ENCODE measurements at places on chromosomes 3 and 15.

- DNase-seq, result no peak
These were observed 400.9 kb downstream of the TBL1XR1 start for GRCh38 chr3:176796371-176796770.

DNA sequence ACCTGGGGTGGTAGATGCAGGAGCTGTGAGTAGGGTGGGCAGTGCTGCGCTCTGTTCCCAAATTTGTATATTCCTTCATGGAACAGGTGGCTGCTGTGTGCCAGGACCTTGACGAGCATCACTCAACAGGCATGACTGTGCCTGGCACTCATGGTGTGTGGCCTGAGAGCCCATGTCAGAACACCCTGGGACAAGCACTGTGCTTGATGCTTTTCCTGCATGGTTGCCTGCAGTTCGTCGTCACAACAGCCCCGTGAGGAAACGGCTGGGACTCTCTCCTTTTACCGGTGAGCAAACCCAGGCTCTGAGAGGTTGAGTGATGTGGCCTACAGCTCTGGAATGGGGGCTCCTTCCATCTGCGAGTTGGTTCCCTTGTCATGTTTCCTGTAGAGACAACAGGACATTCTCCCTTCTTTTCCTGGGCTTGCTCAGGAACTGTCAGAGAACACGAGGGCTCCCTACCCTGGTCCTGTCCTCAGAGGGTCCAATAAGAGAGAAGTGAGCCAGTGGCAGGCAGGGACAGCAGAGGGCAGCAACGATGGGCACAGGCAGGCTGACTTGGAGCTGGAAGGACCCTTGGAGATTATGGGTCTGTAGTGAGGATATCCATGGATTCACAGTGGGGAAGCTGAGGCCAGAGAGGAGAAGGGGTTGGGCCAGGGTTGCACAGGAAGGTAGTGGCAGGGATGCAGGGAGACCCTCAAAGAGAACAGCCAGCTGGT lies 37.4 kb downstream of the PRKCD start:
- DNase-seq, result no peak

DNA sequence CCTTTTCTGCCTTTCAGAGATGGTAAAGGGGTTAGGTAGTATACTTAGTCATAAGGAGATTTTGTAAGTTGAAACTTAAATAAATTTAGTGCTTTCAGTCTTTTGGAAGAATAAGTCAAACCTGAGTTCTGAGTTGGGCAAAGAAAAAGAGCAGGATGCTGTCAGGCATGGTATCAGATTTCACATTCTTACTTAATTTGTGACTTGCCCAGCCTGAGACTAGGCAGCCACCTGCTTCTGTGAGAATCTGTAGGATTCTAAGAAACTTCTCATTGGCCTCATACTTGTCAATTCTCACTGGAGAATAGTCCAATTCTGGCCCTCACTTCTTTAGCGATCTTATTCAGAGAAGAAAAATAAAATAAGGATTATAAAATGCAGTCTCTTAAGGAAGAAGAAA lies 577.5 kb downstream of the DIPK2A start:
- no peak for DNase-seq

GRCh38 chr3:81516042-81516441 lies 245.4 kb downstream of the GBE1 start:
- no peak for DNase-seq

GRCh38 chr15:60660290-60661051 lies 181.5 kb upstream of the ICE2 start:
- no peak for DNase-seq

- DNase-seq, result no peak
These were observed 529.8 kb upstream of the NAALADL2 start for GRCh38 chr3:174329321-174329720.

GRCh38 chr3:11373235-11373634 lies 101.0 kb downstream of the ATG7 start:
- no peak for DNase-seq

- DNase-seq, result no peak
These were observed 36.2 kb downstream of the SLC6A11 start for GRCh38 chr3:10852066-10852808.

DNA sequence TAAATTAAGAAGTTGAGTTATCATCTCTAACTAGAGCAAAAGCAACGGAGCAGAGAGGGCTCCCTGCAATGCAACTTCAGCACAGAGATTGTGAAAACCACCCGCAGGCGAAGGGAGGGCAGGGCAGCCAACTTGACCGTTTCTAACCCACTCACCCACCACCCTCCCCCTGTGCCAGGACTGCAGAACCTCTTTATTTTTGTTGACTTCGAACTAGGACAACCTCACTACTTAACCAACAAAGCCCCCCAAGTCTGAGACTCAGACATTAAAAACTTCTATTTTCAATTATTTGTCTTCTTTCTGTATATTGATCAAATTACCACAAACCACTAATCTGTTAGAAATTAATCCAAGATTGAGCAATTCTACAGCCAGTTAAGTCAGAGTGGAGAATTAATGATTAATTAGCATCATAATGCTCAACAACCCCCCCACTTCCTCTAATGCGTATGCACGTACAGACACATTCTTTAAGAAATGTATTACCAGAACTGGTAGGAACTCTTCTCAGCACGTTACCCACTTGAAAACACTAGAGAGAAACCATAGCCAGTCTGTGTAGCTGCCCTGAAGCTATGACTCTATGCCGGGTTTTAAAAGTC lies 2.0 kb downstream of the MGLL start:
- DNase-seq, result no peak

DNA sequence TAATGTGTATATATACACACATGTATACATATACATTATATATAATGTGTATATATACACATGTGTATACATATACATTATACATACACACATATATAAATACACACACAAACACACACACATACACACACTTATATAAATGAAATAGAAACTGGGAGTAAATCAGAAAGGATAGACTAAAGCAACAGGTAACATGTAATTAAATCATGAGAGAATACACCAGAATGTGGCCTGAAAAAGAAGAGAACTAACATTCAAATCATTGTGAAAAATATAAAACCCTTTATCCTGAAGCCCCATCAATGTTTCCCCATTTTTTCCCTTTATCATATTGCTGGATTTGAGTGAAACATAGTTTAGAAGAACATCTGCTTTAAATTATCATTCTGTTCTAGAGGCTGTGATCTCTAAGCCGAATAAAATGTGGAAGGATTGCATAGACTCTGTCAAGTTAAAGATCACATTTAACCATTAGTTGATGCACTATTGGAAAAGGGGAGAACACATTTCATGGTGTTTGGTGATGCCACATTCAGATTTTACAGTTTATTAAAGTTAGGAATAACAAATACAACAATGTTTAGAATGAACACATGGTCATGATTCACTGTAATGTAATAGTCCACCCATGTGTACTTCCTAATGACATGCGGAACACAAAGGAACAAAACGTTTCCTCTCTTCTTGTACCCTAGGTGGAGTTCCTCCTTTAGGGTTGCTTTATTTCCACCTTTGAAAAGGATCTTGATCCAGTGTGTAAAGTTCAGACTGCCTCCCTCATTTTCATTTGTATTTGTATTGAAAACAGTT lies 12.5 kb upstream of the THRB start:
- DNase-seq, result no peak

DNA sequence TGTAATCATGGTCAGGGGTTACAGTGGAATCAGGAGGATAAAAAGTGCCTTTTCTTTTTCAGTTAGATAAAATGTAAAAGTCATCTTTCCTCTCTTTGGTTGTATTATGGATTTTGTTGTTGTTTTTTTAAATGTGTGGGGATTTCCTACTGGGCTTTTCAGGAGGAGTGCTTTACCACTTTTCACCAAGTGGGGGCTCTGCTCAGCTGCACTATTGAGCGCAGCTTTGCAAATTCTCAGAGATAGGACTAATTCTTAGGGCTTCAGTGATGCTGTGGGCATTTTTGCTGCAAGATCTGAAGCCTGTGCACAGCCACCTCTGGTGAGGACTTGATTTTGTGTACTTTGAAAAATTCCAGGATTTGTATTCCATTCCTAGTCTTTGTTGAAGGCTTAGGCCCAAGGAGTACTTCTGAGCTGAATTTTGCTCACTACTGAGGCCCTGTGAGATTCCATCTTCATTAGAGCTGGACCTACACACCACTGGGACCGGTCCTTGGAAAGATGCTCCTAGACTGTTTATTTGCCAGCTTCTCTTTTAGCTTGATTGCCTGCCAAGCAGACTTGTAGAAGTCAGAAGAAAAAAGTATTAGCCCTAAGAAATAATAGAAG lies 7.5 kb downstream of the GNB5 start:
- no peak for DNase-seq

DNA sequence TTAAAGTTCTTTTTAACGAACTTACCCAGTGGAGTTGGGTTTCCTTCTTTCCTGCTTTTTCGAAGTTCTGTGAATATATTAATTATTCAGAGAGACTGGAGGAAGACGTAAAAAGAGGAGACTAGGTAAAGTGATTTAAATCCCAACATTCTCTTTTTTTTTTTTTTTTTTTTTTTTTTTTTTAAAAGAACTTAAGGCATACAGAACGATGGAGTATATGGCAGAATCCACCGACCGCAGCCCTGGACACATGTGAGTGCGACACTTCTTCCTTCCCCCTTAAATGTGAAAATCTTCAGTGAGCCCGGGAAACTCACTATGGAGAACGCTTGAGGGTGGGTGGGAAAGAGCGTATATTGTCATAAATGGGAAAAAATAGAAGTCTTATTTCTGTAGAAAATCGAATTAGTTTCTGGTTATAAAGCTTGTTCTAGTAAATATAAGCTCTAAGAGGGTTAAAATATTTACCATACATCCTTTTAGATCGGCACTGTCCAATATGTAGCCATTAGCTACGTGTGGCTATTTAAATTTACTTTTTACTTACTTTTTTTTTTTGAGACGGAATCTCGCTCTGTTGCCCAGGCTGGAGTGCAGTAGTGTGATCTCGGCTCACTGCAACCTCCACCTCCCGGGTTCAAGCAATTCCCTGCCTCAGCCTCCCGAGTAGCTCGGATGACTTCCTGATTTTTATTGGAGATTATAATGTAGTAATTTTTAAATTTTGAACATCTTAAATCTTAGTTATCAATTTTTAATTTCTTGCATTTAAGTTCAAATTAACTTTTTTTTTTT lies 892 bp downstream of the NMD3 start:
- peak; percentile 53 for DNase-seq

GRCh38 chr3:119937229-119937628 lies 155.3 kb downstream of the NR1I2 start:
- no peak for DNase-seq

DNA sequence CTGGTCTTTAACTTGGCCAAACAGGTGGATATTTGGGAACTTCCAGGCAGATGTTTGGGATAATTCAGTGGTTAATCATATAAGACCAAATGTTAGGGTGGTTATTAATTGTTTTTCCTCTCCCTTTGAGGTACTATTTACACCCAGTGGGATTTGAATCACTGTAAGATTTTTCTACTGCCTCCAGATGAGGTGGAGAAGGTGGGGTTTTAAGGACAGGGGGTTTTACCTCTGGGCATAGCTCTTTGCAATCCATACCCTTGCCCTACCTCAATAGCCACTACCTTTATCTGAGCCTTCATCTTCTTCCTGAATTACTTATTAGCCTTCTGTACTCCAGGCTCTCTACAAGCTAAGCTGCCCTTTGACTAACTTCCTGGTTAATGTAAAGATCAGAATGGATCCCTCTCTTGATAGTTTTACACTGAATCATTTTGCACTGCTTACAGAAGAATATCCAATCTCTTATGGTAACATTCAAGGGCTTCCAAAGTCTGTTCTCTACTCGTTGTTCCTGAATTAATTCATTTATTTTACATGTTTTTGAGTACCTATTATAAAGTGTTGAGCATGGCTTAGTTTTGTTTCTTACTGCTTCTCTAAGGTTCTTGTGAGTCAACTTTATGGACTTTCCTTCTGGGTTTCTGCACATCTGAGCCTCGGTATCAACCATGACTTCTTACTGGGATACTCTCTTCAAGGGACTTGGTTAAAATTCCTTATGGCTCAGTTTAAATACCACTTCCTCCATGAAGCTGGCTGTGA lies 331.2 kb upstream of the TBL1XR1 start:
- DNase-seq, result no peak

DNA sequence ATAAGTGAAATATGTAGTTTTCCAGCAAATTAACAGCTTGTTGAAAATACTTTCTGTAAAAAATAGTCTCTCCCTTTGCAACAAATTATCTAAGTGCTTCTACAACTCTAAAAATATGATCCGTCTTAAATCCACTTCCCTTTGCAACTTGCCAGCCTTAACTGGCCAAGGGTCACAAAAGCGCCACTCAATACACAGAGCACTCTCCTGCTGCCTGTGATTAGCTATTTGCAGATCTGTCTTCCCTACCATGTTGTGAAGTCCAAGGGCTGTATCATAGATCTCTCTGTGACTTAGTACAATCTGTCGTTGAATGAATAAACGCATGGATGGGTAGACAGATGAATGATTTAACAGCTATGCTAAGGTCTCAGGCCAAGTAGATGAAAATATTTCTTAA lies 76.2 kb downstream of the ITGB5 start:
- DNase-seq, result no peak

DNA sequence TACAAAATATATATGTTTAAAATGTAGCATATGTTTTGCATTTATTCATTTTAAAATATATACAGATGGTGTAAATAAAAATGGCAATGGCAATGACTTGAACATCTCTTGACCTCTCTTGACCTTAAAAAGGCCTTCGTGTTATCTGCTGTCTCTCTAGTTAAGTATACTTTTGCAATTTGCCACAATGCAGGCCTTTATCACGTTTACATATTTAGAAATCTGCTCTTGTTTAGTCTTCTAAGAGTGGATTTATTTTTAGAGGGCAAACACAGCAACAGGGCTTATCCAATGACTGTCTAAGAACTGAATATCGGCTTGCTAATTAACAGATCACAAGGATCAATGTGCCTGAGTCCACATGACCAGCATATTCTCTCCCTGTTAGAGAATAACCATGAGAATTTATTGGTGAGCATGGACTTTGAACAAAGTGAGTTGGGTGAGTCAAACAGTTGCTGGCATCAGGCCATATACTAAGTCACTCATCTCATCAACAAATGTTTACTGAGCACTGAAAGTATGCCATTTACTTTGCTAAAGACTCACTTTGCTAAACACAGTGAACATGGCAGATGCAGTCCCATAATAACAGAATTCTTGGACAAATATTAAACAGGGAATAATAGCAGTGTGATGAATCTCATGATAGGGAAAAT lies 48.2 kb downstream of the MDFIC2 start:
- peak; percentile 47 for DNase-seq

DNA sequence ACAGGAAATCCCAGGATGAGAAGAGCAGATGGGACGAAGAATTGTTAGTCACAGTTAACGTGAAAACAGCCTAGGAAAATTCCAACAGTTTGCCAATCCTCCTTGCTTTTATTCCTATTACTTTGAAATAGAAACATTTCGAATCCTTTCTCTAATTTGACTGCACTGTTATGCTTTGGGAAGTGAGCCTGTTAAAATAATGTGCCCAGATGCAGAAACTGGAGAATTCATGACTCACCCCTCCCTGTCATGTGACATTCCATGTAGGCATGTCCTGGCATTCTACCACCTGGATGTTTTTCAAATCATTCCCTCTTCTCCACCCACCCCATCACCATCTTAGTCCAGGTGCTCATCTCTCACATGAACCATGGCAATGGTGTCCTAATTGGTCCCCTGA lies 107.3 kb downstream of the MINAR1 start:
- no peak for DNase-seq
